GM19239 (cell line): ENCODE measurements at places on chromosomes 1 and 21.

DNA sequence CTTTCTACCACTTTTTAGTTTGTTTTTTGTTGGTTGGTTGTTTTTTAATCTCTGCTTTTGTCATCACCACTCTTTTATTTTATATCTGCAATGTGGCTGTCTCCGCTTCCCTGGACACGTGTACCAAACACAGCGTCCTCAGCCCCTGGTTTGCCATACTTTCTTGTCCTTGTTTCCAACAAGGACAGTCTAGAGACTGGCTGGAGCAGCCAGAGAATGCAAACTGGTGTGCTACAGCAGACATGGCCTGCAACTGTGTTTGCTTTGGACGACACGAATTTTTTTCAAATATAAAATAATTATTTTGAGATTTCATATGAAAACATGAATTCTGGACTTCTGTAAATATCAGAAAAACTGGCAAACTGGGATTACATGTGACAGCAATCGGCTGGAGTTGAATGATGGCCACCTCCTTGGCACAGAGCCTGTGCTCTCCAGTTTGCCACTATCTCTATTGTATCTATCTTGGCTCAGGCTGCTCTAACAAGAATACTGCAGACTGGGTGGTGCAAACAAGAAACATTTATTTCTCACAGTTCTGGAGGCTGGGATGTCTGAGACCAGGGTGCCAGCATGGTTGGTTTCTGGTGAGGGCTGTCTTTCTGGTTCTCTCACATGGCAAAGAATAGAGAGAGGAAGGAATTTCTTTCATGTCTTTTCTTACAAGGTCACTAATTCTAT, 34.6 kb upstream of the POU2F1 start:
- no peak for DNase-seq

GRCh38 chr1:53316424-53316765, 11.5 kb downstream of the LRP8 start:
- DNase-seq, result no peak

DNA sequence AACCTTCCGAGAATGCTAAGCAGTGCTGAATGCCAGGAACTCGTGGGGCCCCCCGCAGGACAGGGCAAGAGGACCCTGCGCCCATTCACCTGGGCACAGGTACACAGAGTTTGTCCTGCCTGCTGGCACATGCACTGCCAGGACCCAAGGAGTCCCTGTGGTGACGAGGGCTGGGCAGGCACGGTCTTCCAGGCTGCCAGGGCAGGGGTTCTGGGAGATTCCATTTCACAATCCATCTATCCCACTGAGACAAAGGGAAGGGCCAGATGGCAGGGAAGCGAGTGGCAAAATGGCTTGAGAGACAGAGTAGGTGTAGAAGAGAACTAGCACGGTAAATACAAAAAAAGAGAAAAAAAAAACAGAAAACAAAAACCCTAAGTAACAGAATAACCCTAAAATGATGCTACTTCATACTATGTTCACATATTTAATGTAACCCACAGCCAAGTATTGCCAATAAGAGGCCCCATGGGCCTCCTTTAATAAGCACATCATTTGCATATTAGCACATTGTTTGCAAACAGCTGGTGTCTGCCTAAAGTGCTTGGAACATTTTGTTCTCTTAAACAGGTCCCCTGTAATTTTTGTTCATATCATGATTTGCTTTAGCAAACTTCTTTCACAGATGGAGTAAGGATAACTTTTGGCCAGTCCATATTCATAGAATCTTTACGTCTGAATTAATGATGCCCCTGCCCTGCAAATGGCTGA, 83.8 kb downstream of the STUM start:
- DNase-seq, result no peak

- DNase-seq, result no peak
These were observed 4.9 kb upstream of the SHISA4 start for GRCh38 chr1:201883786-201884185.

DNA sequence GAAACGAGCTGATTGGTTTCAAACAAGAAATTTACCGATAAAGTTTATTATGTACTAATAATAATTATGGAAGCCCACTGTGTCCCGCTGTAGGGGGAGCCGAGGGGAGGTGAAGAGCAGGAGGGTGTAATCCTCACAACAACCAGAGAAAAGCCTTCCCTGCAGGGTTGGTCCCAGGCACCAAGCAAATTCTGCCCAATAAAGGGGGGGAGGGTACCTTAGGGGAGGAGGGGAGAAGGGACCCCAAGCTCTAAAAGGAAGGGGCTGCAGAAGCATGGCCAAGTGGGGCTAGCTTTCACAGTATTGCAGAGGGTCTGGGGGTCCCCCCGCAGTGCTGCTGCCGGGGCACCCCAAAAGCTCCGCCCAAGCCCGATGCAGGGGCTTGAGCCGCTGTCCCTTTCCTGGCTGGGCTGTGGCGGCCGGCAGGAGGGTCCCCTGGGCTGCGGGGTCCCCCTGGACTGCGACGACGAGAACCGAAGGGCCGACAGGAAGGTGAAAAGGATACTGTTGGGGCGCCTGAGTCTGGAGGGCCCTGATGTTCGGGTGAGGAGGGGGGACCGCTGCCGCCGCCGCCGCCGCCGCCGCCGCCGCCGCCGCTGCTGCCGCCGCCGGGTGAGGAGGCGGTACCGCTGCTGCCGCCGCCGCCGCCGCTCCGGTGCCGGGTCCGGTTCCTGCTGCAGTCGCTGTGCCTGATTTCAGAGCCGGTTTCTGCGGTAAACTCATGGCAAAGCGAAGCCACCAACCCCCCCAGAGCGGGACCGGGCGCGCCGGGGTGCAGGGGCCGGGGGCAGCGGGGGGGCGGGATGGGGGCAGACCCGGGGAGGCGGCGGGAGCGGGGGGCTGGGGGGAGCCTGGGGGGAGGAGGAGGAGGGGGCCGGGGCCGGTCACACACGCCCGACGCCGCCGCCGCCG, 771 bp downstream of the EIF4G3 start:
- DNase-seq, result no peak

DNA sequence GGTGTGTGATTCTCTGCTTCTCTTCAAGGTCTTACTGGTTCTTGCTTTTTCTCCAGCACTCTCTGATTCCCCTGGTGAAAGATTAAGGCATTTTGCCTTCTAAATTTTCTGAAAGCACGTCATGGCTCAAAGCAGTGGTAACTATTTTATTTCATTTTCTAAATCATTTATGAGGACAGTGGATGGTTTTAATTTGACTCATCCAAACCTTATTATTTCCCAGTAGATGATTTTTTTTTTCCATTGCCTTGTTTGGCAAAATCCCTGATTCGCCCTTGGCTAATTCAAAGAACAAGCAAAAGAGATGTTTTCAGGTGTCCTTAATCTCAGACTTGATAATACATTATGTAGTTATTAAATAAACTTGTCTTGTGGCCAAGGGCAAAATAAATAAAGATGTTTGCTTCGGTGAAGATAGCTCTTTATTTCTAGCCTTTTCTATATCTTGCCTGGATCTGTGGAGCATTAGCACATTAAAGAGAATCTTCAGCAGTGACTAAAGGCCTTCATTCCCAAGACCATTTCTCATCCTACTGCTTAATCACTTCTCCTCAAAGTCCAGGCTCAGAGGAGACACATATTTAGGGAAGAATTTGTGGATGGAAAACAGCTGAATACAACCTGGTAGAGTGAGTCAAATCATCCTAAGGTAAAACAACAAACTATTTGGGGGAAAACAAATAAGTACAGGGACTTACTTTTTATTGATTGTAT, 359.8 kb downstream of the DUSP10 start:
- DNase-seq, result no peak

- DNase-seq, result peak; percentile 44
These were observed 60.8 kb upstream of the RALGPS2 start for GRCh38 chr1:178664278-178664677.

DNA sequence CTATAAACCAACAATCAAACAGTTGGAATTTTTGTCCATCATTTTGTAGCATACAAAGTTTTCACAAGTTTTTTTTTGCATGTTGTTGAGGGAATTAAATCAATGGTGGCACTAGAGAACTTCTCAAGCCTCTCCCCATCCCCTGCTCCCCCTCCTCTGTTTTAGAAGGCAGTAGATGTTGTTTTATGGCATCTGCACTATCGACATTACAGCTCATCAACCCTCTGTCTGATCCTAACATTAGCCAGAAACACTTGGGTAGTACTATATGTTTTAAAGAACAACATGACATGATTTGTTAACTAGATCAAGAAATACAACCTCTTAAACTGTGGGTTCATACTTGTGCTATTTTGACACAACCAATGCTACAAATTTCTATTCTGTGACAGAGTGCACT, 306.5 kb upstream of the NR5A2 start:
- DNase-seq, result no peak

DNA sequence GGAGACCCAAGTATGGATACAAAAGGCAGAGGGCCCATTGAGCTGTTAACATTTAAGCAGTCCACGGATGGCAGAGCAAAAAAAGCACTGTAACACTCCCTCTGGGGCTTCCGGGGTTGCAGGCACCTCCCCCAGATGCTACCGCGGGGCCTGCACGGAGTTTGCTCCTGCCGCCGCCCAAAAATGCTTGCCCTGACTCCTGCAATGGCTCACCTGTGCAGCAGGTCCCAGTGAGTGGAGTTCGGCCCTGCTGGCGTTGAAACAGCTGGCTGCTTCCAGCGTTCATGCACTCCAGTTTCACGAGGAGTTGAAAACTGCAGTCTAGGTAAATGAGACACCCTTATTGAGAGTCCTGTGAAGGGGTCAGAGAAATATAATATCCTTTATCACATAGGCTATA, 832.8 kb downstream of the NCAM2 start:
- DNase-seq, result no peak

DNA sequence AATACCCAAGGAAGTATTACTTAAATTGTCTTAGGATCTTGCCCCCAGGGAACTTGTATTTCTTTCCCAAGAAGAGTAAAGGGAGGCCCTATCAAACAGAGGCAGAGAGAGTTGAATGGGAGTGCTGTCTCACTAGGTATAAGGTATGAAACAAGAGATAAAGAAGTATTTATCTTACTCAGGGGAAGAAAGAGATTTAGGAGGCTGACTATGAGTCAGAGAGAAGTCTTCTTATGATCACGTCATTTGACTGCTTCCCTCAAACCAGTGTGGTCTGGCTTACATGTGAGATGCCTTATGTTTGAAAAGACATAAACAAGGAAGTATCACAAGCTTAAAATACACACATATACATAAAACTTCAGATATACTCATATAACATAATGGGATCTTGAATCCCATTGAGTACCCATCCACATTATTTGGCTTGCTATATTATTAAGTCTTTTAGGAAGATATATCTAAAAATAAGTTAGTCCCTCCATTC, 29.6 kb downstream of the DUSP10 start:
- DNase-seq, result no peak

DNA sequence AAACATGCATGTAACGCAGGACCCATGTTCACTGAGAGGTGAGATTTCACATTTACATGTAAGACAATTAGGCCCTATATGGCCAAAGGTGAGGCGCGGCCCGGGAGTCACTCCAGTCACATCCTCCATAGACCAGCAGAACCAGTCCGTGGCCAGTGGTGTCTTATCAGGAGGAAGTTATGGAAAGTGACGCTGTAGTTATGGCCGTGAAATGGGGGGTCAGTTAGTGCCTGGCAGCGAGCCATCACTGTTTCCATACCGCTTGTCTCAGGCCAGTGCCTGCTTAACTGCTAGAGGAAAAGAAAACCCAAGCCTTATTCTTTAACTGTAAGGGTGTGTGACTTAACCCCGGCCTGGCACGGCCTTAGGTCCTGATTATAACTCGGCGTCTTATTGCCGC, 6.1 kb downstream of the C1orf159 start:
- no peak for DNase-seq

- no peak for DNase-seq
These were observed 4.3 kb downstream of the TSPAN2 start for GRCh38 chr1:115084902-115085511.

GRCh38 chr1:191993549-191993948, 164.7 kb upstream of the RGS18 start:
- no peak for DNase-seq

DNA sequence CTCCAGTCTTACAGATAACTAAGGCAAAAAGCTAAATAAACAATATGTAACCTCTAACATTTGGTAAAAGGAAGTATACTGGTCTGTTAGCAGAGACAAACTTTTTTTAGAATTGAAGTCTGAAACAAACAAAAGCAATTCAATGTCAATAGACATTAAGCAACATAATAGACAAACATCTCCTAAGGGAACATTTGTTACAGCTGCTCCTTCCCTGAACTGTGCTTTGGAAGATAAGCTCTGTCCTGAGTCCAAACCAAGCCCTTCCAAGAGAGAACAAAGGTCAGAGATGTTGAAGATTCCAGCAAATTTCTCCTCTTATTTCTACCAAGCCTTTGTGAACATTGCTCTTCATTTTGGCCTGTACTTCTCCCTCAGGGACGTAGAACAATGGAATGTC, 25.3 kb downstream of the FMO2 start:
- DNase-seq, result no peak

- no peak for DNase-seq
These were observed 2.4 kb upstream of the MMP23B start for GRCh38 chr1:1629430-1630190.

DNA sequence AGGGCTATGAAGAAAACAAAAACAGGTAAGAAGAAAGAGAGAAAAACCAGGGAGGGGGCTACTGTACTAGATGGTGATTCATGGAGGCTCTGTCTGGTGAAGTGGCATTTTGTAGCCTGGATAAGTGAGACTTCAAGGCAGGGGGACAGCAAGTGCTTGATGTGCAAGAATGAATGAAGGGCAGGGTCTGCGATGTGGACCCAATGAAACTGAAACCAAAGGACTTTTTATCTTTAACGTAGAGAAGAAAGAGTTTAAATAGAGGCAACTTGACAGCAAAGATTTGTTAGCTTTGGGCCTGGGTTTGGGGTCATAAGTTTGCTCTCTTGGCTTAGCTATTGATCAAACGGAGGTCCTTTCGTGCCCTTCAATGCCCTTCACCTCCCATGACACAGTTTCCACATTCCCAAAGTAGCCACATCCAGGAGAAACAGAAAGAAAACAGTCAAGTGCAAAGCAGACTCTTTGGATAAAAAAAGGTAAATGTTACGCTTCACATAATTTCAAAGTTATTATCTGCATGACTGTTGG, 291.0 kb downstream of the GRIK1 start:
- DNase-seq, result no peak

GRCh38 chr1:9957726-9958125, 14.5 kb downstream of the NMNAT1 start:
- DNase-seq, result no peak

GRCh38 chr1:41607808-41608207, 123.3 kb upstream of the EDN2 start:
- DNase-seq, result no peak

DNA sequence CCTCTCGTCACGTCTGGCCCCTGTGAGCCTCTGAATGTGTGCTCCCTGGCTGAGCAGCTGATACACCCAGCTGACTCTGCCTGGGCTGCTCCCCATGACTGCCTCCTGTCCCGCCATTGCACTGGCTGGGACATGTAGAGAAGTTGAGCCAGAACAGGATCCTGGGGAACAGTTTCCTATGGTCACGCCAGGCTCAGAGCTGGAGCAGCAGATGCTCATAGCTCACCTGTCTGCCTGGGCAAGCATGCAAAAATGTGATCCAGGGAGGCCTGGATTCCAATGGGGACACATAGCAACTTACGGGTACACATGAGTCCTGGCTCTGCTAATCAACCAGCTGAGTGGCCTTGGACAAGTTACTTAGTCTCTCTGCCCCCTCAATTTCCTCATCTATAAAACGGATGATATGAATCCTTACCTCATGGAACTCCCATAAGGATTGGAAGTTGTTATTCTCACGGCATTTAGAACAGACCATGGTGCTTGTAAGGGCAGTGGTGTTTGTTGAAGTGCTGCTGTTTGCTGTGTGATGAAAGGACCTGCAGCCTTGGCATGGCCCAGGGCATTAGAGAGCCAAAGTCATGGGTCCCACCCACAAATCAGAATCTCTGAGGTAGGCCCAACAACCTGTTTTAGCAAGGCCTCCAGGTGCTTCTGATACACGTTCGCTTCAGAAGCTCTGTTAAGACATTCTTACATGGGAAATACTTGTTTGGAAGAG, 150.3 kb upstream of the VANGL1 start:
- DNase-seq, result no peak

- no peak for DNase-seq
These were observed 203.2 kb downstream of the RHOU start for GRCh38 chr1:228938537-228938901.
